Posterior cingulate gyrus (tissue), 11 donors: ENCODE measurements at places on chromosomes 1 and 21.

- no peak for DNase-seq
These were observed 21.0 kb upstream of the ARTN start for GRCh38 chr1:43912607-43913006.

- no peak for DNase-seq
These were observed at the start of gene TTC24 for GRCh38 chr1:156579472-156579871. Gene TTC24, plus strand, starts transcription at chr1:156579723. Its CDS starts 1,642 bp downstream, at chr1:156581365.

GRCh38 chr1:113947388-113948107 lies 18.4 kb downstream of the HIPK1 start:
- DNase-seq, result no peak

DNA sequence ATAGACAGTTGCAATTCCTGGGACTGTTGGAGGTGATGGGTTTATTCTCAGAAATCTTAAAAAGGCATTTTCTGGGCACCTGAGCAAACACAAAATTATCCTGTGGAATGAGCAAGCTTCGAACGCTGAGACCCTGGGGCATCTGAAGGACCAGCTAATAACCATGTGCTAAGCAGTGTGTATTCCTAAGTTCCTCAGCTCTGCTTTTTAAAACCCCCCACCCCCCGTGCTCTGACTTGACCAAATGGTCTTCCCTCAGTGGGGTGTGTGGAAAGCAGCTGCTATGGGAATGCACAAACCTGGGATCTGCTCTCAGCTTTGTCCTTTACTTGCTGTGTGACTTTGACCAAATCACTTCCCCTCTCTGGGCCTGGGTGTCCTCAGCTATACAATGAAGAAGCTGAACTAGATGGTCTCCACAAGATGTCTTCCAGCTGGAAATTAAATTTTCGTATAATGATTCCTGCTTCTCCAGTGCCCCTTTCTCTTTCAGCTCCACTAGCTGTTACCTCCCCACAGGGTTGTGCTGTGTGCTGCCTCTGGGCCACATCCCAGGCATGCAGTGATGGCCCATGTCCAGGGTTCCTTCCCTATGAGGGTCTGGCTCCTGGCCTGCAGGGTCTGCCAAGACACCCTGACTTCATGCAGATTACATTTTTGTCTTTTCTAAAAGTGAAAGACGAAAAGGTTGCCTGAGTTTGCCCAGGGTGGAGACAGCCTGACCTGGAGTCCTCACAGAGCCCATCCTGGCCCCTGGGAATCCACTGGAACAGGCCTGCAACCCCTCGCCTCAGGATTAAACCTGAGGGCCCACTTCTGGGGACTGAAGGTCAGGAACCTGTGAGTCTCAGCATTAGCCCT lies 14.9 kb upstream of the CD247 start:
- no peak for DNase-seq

DNA sequence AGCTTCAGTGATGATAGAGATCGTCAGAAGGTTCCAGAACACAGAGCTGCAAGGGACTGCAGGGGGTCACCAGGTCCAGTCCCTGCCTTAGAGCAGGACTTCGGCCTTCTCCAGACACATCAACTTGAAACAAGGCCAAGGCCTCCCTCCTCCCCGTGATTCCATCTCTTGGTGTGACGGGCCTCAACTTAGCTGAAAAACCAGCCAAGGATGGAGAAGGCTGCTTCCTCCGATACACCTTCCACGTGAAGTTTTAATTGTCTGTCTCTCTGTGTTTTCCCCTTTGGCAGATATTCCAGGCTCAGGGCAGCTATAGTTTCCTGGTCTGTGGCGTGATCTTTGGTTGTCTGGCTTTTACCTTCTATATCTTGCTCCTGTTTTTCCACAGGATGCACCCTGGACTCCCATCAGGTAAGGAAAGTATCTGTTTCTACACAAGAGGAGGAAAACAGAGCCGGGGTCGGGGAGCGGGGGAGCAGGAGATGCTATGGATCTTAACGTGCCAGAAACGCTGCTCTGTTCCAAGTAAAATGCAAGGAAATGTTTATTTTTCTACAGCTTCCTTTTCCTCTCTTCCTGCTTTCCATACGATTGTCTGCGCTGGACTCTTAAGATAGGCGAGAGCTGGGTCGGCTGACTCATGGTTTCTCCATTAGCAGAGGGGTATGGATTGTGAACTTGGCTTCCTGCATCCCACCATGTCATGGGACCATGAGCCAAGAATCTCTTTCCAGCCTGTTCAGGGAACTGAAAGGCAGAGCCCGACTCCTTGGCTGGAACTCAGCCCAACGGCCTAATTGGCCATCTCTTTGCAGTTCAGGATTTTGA lies 32.8 kb downstream of the ELK4 start:
- DNase-seq, result no peak

GRCh38 chr1:3443807-3444206 lies 10.7 kb upstream of the ARHGEF16 start:
- no peak for DNase-seq

DNA sequence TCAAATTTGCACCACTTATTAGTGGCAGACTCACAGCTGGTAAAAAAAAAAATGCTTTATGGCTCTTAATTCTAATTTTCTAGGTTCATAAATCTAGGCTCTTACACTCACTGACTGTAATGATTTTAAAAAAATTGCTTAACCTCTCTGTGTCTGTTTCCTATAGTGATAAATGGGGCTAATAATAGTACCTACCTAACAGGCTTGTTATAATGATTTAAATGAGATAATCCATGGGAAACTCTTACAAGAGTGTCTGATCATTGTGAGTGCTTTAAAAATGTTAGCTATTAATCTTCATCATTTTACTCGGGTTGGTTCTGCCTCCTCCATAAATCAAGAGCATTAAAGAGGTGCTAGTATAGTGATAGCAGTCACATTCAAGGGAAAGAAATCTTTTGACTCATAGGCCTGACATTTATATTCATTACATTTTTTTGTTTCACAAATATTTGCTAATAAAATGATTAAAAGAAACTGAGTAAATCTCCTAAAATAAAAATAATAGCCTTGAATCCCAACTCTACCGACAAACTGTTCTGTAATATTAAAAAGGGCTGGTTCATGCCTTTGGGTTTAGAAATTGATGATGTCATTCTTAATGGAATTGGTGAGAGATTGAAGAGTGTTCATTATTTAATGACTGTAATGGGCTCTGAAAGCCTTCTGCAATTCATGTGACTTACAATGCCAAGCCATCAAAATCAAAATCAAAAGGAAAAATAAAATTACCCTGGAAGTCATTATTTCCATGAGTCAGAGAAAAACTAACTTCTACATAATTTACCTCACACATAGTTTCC lies 93.9 kb upstream of the PALMD start:
- DNase-seq, result no peak

DNA sequence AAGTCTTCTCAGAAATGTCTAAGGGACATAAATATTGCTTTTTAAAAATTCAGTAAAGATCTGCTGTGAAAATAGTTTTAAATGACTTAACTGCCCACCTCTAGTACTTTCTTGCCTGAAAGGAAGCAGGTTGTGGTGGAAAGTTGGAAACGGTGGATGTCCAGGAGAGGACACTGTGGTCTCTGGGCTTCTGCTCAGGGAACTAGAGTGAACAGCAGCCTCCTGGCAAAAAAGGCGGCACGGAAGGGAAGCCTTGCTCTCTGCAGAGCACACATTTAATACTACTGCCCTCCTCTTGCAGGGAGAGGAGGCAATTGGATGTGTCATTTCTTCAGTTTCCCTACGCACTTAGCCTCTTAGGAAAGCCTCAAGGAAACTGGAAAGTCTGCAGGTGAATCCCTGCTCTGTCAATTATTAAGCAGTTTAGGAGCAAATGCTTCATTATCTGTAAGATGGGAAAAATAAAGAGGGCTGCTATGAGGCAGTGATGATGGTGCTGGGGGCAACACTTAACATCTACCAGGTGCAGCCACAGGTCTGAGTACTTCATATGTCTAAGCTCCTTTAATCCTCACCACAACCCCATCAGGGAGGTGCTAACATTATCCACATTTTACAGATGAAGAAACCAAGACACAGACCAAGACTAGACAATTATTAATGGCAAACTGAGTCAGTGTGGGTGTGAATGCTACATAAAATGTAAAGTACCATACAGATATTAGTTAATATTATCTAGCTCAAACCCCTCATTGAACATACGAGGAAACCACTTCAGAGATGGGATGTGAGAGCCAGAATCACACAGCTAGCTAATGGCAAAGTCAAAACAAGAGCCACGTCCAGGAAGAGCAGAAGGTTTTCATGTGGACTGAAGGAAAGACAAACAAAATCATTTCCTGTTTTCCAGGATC lies 108.9 kb upstream of the ADAR start:
- DNase-seq, result no peak

DNA sequence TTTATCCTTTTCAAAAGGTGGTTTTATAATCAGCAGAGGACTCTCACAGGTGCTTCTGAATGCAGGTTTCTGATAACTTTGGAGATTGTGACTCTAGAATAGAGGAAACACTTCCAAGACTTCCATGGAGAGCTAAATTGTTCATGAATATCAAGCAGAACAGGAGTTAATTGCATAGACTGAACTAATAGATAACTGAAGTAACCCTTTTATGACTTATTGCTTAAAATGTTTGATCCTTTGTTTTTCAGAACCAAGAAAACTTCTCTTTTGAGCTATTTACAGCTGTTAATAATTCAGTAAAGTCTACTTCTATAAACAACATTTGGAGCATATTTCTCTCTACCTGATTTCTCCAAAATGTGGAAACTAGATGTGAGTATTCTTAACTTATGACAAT lies 19.9 kb downstream of the TEX46 start:
- no peak for DNase-seq

DNA sequence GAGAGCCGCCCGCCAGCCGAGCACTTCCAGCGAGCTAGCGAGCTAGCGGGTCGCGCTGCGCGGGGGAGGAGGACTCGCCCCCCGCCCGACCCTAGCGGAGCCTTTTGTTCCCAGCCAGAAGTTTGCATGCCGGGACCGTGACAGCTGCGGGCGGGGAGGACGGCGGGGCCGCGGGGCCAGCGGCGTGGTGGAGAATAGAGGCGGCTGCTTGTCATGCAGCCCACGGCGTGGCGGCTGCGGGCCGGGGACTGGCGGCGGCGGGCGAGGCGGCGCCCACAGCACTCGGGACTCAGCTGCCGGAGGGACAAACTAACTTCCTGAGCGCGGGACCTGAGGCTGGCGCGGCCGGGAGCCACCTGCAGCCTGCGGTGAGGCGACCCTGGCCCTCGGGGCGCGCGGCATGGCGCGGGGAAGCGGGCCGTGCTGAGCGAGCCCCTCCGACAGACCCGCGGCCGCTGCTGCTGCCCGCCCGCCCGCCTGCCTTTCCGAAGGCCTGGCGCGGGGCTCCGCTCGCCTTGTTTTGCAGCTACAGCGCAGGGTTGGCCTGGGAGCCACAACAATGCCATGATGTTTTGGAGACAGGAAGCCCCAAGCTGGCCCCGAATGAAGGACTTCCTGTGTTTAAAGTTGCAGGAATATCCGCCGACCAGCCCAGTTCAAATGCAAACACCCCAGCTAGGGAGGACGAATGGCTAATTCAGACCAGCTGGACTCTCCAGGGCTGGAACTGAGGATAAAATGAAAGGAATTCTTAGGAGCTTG lies 82.2 kb upstream of the BMP8A start:
- DNase-seq, result peak; percentile 24

DNA sequence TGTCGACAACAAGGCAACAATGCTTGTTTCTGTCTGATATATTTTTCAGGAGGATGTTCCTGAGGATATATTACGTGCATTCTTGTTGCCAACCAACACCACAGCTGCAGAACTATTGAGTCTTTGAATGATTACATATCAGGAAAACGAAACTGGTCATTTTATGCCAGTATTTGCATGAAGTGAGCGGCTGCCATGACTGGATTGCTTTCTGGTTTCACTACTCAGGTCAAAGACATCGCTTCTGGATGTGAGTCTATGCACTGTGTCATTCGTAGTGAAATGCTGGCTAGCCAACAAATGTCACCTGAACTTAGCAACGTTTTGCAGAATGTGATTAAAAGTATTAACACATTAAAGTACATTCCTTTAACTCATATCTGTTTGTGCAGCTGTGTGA lies 35.8 kb upstream of the OLFM3 start:
- no peak for DNase-seq

- DNase-seq, result no peak
These were observed 181.6 kb downstream of the KIF26B start for GRCh38 chr1:245336149-245336983.

DNA sequence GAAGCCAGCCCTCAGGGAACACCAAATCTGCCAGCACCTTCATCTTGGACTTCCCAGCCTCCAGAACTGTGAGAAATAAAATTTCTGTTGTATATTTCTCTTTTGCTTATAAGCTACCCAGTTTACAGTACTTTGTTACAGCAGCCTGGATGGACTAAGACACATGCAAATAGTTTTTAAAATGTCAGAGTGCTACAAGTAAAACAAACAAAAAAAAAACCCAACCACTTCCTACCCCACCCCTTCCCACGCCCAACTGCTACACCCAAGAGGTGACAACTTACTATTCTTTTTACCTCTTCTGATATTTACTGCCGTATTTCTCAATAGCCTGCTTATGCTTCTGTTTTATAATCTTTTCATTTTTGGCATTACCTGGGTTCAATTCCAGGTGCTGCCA lies 8.6 kb upstream of the SPSB1 start:
- DNase-seq, result no peak

DNA sequence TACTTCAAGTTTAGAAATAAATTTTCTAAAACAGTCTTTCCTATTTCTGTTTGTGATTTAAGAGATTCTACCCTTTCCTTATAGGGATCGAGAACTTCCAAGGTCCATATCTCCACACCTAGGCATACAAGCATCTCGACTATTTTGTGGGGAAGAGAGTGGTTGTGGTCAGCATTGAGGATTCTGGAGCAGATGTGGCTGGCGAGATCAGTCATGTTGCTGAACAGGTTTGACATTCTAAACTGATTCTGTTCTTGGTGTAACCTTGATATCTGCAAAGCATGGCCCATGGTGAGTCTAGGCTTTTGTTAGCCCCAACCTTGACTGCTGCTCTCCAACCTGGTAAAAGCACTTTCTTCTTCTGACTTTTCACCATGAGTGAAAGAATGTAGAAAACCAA lies 167.6 kb upstream of the POGK start:
- no peak for DNase-seq

DNA sequence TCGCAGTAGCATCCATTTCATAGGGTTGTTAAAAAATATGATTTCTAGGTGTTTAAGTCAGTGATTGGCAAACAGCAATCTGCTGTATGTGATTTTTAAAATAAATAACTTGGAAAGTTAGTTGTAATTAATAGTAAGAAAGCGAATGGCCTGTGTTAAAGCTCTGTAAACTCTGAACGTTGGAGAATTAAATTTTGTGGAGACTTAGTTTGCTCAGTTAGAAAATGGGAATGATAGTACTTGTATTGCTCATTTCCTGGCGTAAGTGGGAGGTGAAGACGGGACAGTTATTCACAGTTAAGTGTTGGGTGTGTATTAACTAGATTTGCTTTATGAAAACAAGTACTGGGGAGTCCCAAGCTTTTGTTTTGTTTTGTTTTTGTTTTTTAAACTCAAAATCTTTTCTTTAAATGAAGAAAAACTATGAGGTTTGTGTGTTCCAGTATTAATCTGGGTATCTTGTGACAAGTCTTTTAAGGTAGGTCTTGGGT lies 995 bp downstream of the CACYBP start:
- DNase-seq, result no peak
